ENCODE measurements at places on chromosomes 12 and 14. TPM values are rescaled to one million over a fixed set of nuclear protein-coding genes. Genes with fewer than 3 reads are reported as not detected.
A peak's percentile ranks its signal among the peaks of the same experiment; 100 is the strongest.

The LPAR5 gene
- total RNA-seq = not detected

The RNASE3 gene
- not detected for total RNA-seq

The PDZRN4 gene
- total RNA-seq = not detected

The AICDA gene
- total RNA-seq = not detected

The AMHR2 gene
- not detected for total RNA-seq

The KLRB1 gene
- not detected for total RNA-seq

The KLRD1 gene
- not detected for total RNA-seq

- no peak for DNase-seq
Measured at GRCh38 chr12:113844495-113845210, 121.5 kb downstream of the RBM19 start.

DNA sequence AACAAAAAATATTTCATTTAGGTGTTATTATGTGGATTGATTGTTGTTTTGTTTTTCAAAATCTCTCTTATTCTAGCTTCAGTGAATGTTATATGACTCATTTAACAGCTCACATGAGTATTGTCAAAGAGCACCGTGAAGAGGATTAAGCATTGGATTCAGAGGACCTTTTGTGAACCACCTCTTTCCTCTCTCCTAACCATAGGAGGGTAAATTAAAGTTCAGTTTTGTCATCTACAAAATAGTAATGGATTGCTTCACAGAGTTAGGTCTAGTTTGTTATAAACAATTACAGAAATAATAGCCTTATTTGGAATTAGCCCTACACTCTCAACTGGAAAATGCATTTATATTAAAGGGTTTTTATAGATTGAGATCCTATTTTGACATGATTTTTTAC is 962 bp upstream of the KERA start:
- peak; percentile 44 for DNase-seq

- DNase-seq = no peak
Measured at GRCh38 chr12:93461503-93461902, 5.8 kb upstream of the MRPL42 start.

GRCh38 chr12:45674181-45674977 is 55.1 kb upstream of the ARID2 start:
- DNase-seq = peak; percentile 90

DNA sequence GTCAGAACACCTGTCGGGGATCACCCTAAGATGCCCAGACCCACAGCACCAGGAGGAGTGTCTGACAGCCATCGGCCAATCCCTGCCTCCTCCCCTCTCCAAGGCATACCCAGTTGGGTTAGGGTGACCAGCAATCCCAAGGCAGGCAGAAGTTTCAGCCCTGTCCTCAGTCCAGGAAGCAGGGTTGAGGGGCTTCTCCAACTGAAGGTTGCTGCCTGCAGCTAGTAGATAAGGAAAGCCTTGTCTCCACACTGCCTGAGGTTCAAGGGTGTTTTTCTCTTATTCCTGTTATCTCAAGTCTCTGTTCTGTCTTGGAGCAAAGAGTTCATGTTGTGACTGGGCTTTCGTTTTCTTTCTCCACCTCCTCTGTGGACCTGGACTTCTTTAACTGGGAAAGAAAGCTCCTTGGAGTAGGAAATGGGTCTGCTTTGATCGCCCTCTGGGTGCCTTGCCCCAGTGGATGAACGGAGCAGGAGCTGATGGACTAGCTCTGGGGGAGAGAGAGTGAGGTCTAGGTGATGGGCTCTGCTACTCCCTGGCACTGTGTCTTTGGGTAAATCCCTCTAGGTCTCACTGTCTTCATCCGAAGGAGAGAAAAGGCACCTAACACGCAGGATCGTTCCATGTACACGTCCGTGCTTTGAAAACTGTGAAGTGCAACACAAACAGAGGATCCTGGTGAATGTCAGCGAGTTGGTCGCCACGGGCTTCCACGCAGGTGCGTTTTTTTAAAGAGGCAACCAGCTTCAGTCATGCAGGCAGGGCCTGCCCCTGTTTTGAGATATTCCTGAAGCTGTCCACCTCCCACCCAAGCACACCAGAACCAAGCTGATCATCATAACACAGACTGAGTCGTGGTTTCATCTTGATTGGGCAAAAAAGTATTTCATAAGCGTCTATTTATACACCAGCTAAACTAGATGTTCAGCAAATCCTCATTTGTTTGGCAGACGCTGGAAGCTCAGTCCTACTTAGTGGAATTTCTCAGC is 52.5 kb upstream of the FOXN3 start:
- no peak for DNase-seq

DNA sequence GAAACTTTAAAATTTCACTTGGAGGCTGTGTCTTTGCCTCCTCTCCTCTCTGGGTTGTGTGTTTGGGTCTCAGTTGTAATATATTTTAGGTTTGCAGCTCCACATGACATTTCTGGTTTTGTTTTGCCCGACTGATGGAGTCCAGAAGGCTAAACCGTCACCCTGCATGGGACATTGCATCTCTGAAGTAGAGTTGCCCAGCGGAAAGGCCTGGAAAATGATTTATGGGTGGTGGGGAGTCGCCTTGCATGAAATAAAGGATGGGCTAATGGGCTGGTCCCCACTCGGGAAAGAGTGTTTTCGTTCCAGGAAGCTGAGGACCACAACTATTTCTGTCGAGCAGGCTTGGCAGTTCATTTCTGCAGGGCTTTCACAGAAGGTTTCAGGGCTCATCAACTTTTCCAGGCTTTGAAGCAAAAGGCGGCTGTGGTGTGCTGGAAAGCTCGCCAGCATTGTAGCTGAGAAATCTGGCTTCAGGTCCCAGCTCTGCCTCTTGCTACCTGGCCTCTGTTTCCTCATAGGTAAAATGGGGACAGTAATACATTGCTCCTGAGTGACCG is 74.8 kb upstream of the GSC start:
- no peak for DNase-seq

GRCh38 chr12:105227879-105228278 is 8.1 kb downstream of the APPL2 start:
- DNase-seq = no peak

DNA sequence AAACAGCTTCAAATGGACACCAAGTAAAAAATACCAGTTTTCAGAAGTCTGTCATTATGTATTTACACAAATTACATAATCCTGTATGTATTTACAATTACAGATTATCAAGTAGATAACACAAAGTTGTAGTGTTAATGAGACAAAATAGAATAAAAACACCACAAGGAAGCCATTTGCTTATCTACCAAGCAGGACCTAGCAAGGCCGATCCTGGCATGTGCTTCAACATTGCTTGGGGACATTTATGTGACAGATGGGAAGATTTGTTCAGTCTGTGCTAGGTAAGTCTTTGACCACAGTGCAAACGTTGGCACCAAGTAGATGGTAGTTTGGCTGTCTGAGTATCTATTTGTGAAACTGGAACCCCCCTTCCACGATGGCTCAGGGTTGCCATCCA is 35.8 kb downstream of the BCAT1 start:
- no peak for DNase-seq

Measured in LHCN-M2 (cell line).